ENCODE measurements at places on chromosomes 1 and 21.
A peak's percentile ranks its signal among the peaks of the same experiment; 100 is the strongest.

DNA sequence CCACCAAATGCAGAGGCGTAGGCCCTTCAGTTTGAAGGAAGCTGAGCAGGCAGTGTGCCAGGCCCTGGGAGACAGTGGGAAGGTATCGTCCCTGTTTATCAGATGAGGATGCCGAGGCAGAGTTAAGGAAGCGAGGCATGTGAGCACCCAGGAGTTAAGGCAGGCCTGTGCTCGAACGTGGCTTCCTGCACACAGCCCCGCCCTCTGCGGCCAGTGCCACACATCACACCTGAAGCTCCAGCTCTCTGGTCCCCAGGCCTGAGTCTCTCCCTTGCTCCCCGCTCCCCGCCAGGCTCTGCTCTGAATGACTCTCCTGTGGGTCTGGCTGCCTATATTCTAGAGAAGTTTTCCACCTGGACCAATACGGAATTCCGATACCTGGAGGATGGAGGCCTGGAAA is 32.1 kb downstream of the EPHX1 start:
- no peak for DNase-seq

DNA sequence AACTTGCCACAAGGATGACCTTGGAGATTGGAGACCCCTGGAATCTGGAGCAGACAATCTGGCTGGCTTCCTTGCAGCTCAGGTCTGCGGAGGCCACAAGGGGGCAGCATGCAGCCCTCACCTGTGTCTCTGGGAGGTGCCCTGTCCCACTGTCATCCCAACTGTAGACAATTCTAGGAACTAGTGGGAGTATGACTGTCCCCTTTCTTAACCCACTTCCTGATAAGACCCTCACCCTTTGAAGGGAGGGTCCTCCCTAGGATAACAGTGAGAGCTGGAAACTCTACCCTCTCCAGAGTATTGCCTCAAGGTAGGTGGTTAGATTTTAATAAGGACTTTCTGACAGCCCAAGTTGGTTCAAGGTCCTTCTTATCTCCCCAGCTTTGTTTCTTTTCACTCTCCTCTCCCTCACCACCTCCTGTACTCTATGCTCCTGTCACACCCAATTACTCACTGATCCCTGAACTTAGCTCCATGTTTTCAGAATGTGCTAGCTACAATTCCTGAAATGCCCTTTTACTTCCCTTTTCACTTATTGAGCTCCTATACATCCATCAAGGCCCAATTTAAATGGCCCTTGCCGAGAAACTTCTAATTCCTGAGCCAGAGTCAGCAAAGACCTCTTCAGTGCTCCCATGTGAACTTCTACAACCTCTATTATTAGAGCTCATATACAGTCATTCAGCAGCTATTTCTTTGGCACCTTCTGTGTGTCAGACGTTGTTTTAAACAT is 9.2 kb upstream of the KCNQ4 start:
- DNase-seq = peak; percentile 57

DNA sequence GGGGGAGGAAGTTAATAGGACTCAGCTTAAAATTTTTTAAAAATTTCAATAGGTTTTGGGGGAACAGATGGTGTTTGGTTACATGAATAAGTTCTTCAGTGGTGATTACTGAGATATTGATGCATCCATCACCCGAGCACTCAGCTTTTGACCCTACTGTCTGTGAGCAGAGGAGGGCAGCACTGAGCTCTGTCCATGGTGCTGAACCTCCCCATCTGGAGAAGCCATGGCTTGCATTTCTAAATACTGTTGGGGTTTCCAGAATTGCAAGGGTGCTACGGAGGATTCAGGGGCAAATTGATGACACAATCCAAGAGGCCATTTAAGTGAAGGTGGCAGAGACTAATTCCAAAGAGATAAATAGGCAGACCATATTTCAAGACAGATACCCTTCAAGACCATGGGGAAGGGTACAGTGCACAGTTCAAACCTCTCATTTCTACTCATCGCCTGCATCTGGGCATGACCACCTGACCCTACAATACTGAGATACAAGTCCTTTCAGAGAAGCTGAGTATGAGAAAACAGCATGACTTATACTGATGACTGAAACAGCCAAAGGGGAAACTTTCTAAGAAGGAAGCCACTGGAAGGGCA is 17.2 kb downstream of the SYT2 start:
- peak; percentile 38 for DNase-seq

GRCh38 chr21:31894457-31894856 is 21.6 kb downstream of the HUNK start:
- DNase-seq = no peak

DNA sequence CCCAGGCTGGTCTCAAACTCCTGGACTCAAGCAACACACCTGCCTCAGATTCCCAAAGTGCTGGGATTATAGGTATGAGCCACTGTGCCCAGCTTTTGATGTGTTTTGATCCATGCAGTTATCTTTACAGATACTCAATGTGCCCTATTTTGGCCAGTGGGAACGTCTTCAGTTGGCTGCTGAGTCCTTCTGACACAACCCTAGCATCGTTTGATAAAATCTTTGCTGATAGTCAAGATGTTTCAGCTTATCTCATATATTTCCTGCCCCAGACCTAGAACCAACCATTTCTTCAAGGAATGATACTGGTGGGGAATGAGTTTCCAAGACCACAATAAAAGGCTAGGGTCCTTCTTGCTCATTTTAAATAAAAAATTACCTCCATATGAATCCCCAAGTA is 11.6 kb downstream of the POGZ start:
- no peak for DNase-seq
